Peyer's patch (tissue), 4 donors: ENCODE measurements at places on chromosomes 6 and 20. TPM values are rescaled to one million over a fixed set of nuclear protein-coding genes. Genes with fewer than 3 reads are reported as not detected.

PPP1R3D gene
- 7.9 TPM for total RNA-seq

DNA sequence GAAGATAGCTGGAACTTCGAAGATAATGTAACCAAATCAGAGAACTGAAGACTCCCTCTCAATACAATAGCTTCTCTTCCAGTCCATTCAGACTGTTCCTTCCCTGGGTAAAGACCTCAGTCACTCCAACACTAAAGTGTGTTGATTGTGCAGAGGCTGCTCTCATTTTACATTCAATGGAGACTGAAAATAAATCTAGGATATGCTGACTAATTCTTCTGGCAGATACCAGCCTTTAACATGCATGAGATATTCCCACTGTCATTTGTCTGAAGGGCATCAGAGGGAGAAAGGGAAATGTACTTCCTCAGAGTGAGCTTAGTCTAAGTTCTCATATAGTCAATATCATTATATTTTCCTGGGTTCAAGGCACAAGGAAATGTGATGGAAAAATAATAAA, 166.4 kb upstream of the IRAK1BP1 start:
- H3K4me3 ChIP-seq = no peak overlapping the region
- H3K36me3 ChIP-seq = no peaks in the 10 kb centered on the region
- no peak overlapping the region for H3K27ac ChIP-seq
- no peak for DNase-seq
- H3K4me1 ChIP-seq = no peaks in the 10 kb centered on the region
- no peaks in the 10 kb centered on the region for H3K27me3 ChIP-seq

DNA sequence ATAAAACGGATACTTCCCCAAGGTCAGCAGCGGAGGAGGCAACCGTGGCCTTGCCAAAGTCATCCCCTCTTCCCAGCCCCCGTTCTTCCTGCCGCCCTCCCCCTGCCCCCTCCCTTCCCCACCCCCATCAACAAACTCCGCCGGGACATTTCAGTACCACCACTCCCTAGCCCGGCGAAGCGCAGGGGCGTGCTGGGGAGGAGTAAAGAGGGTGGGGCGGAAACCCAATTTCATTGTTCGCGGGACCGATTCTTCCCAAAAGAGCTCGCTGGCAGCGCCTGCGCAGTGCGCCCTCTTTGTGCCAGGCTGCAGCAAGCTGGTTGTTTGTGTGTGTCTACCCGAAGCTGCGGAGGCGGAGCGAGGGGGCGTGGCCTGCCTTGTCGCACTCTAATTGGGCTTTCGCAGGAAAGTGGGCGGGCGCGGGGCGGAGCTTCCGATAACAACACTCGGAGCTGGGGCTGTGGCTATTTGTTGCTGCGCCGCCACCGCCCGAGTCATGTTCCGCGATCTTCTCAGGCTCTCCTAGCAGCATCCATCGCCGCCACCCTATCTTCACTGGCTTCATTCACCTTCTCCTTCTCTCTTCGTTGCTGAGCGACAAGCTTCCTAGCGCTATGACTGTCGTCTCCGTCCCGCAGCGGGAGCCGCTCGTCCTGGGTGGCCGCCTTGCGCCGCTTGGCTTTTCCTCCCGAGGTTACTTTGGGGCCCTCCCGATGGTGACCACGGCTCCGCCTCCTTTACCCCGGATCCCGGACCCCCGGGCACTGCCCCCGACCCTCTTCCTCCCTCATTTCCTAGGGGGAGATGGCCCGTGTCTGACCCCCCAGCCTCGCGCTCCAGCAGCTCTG, at the start of gene PNRC1:
PNRC1 (plus strand) TSS at position 471 of the 848 bp plus-strand sequence; CDS start at position 615, 144 bp downstream.
- peak within 1 kb of the TSS; percentile 87 for H3K4me3 ChIP-seq
- DNase-seq = peak; percentile 100
- H3K27ac ChIP-seq = peak within 1 kb of the TSS; percentile 99
- no peaks in the 10 kb centered on the region for H3K36me3 ChIP-seq
- no peaks in the 10 kb centered on the region for H3K4me1 ChIP-seq

GRCh38 chr6:39051399-39052122, 3.0 kb downstream of the GLP1R start:
- peaks cover 8% of the 10 kb centered on the region for H3K4me1 ChIP-seq
- DNase-seq = no peak
- H3K27me3 ChIP-seq = no peaks in the 10 kb centered on the region
- H3K27ac ChIP-seq = no peak overlapping the region
- no peak overlapping the region for H3K4me3 ChIP-seq
- H3K36me3 ChIP-seq = no peaks in the 10 kb centered on the region

COQ3 gene
- total RNA-seq = 1.7 TPM

GRCh38 chr6:122400462-122401089, 1.1 kb downstream of the HSF2 start:
- no peaks in the 10 kb centered on the region for H3K36me3 ChIP-seq
- peak overlapping the region; percentile 87 for H3K4me3 ChIP-seq
- peaks cover 3% of the 10 kb centered on the region for H3K4me1 ChIP-seq

PMEPA1 gene
- 4.7 TPM for total RNA-seq

GRCh38 chr6:112665114-112665513, 318.0 kb downstream of the RFPL4B start:
- H3K27me3 ChIP-seq = no peaks in the 10 kb centered on the region
- DNase-seq = no peak
- no peaks in the 10 kb centered on the region for H3K36me3 ChIP-seq

DNA sequence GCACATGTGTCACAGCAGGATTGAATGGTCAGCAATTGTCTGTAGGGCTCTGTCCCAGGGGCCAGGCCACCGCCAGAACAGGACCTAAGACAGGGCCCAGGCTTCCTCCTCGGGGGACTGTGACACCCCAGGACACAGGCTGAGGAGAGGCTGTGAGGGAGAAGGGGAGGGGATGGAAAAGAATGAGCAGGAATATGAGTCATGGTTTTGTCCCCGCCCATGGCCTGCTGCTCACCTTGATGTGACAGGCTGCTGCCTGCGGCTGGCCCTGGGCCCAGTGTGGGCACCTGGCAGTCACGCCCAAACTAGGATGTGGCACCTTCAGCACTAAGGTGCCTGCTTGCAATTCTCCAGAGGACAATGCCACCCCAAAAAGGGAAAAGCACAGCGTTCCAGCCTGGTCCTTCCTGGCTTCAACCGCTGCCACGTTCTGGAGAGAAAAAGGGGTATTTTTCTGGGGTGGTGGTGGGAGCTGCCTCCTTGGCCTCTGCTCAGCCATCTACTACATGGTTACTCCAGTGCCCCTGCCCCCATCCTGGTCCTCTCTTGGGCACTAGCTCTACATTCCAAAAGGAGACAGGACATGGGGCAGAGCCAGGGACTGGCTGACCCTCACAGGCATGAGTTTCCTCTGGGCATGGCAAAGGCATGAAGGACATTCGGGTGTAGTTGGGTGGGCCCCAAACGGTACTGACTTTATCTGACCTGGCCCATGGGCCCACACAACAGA, 93.4 kb downstream of the SLC22A23 start:
- no peak overlapping the region for H3K4me3 ChIP-seq
- H3K27me3 ChIP-seq = no peaks in the 10 kb centered on the region
- peak; percentile 92 for DNase-seq
- H3K36me3 ChIP-seq = no peaks in the 10 kb centered on the region
- H3K4me1 ChIP-seq = no peaks in the 10 kb centered on the region

ADGB gene
- not detected for total RNA-seq

SIGLEC1 gene
- 2.3 TPM for total RNA-seq

GPR6 gene
- not detected for total RNA-seq

GRCh38 chr20:24895431-24895830, 53.6 kb upstream of the CST7 start:
- no peak for DNase-seq
- no peak overlapping the region for H3K27ac ChIP-seq
- no peaks in the 10 kb centered on the region for H3K27me3 ChIP-seq
- H3K4me3 ChIP-seq = no peak overlapping the region
- H3K4me1 ChIP-seq = no peaks in the 10 kb centered on the region

RPS6KA2 gene
- 29.0 TPM for total RNA-seq

HAO1 gene
- total RNA-seq = not detected

GRCh38 chr20:16459019-16459700, 114.1 kb downstream of the KIF16B start:
- H3K4me1 ChIP-seq = no peaks in the 10 kb centered on the region
- no peak overlapping the region for H3K4me3 ChIP-seq

DNA sequence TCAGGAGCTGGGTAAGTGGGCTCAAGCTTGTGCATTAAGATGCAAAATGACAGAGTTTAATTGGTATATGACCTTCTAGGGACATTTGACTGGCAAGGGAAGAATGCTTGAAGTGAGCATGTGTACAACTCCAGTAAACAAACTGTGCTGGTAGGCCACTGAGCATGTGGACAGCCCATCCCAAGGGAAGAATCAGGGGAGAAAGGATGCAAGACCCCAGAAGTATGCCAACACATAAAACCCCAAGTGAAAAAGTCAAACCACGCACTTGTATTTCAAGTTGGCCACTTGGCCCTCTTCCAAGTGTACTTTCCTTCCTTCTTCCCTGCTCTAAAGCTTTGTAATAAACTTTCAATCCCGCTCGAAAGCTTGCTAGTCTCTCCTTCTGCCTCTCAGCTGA, 10.4 kb upstream of the THBD start:
- DNase-seq = no peak
- H3K4me3 ChIP-seq = no peak overlapping the region

GRCh38 chr20:32632461-32633354, 41.0 kb downstream of the C20orf203 start:
- no peak for DNase-seq
- peaks cover 3% of the 10 kb centered on the region for H3K4me1 ChIP-seq
- H3K27me3 ChIP-seq = no peaks in the 10 kb centered on the region
- H3K36me3 ChIP-seq = no peaks in the 10 kb centered on the region

GRCh38 chr6:11931296-11932035, 80.6 kb upstream of the HIVEP1 start:
- no peak overlapping the region for H3K27ac ChIP-seq
- no peaks in the 10 kb centered on the region for H3K27me3 ChIP-seq
- no peaks in the 10 kb centered on the region for H3K4me1 ChIP-seq
- DNase-seq = no peak

DNA sequence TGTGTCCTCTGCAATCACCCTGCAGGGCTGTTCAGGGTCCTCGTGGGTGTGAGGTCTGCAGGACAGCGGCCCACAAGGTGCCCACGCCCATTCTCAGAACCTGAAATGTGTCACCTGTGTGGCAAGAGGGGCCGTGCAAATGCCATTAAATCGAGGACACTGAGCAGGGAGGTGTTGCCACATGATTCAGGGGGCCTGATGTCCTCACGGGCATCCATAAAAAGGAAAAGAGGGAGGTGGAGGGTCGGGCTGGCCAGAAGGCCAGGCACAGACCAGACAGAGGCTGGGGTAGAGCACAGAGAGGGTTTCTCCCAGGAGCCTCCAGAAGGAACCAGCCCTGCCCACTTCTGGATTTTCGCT, 239.6 kb downstream of the ERMARD start:
- no peaks in the 10 kb centered on the region for H3K4me1 ChIP-seq
- H3K4me3 ChIP-seq = no peak overlapping the region
- no peaks in the 10 kb centered on the region for H3K27me3 ChIP-seq
- DNase-seq = no peak
- H3K27ac ChIP-seq = no peak overlapping the region

GABRR1 gene
- not detected for total RNA-seq

GRCh38 chr6:110101885-110102284, 77.6 kb downstream of the WASF1 start:
- no peak overlapping the region for H3K4me3 ChIP-seq
- no peaks in the 10 kb centered on the region for H3K4me1 ChIP-seq
- H3K27me3 ChIP-seq = no peaks in the 10 kb centered on the region
- no peak for DNase-seq
- H3K36me3 ChIP-seq = no peaks in the 10 kb centered on the region

GRCh38 chr6:129521946-129522345, 188.0 kb downstream of the ARHGAP18 start:
- H3K4me1 ChIP-seq = no peaks in the 10 kb centered on the region
- H3K4me3 ChIP-seq = no peak overlapping the region
- no peak for DNase-seq

GRCh38 chr20:258963-259362, 1.4 kb downstream of the DEFB132 start:
- H3K4me1 ChIP-seq = no peaks in the 10 kb centered on the region
- no peaks in the 10 kb centered on the region for H3K36me3 ChIP-seq
- peak; percentile 20 for DNase-seq
- no peaks in the 10 kb centered on the region for H3K27me3 ChIP-seq

RBM24 gene
- total RNA-seq = 5.0 TPM

AIF1 gene
- total RNA-seq = 112 TPM

DNA sequence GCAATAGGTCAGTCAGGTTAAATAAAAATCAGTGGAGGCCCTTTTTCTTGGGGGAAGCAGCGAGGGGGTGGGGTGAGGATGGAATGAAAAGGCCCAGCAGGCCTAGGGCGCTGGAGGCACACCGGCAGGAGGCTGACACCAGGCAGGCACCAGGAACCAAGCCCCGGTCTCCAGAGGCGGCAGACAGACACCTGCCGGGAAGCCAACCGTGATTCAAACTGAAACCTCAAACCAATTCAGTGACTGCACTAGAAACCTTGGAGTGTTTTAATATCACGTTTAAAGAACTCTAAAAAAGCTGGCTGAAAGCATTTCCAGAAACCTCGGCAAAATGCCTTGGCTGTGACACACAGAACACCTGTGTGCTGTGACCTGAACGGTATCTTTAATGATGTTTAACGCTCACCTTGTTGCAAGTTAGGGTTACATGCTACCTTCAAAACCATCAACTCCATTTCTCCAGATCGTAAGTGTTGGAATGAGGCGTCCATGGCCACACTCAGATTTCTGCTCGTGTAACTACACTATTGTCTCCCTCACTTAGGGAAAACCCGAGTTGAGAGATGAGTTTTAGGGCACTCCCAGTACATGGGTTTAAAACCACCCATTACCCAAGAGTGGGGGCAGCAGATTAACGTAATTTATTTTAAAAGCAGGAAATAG, 27.2 kb downstream of the DIDO1 start:
- peaks cover 14% of the 10 kb centered on the region for H3K4me1 ChIP-seq
- no peak for DNase-seq
- no peak overlapping the region for H3K4me3 ChIP-seq
- no peak overlapping the region for H3K27ac ChIP-seq
- no peaks in the 10 kb centered on the region for H3K36me3 ChIP-seq

MAPK14 gene
- 109 TPM for total RNA-seq

DNA sequence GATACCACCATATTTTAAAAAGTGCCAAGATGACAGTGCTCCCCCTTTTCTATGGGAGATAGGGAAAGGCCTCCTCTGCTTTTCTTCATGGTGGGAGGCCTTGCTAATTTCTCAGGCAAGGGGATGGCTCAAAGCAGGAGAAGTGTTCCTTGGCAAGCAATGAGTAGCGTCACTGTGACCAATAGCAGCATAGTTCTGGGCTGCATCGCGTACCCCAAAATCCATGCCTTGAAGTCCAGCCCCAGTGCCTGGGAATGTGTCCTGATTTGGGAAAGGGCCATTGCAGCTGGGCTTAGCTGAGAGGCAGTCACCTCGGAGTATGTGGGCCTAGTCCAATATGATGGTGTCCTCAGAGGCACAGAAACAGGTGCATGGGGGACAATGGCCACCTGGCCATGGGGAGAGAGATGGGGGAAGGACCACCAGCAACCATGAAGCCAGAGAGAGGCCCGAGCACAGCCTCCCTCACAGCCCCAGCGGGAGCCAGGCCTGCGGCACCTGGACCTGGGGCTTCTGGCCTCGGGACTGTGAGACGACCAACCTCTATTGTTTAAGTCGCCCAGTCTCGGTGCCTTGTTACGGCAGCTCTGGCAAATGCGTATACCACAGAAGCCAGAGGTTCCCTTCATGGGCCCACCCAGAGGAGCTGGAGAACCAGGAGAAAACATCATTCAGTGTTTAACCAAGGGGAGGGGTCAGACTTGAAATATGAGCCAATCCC, 153.1 kb upstream of the RPS6KA2 start:
- H3K27me3 ChIP-seq = no peaks in the 10 kb centered on the region
- H3K36me3 ChIP-seq = no peaks in the 10 kb centered on the region
- H3K4me1 ChIP-seq = peaks cover 3% of the 10 kb centered on the region
- H3K27ac ChIP-seq = no peak overlapping the region
- DNase-seq = no peak
